ENCODE measurements at places on chromosomes 1 and 21.

GRCh38 chr1:91754348-91754747 is 131.6 kb downstream of the TGFBR3 start:
- DNase-seq = no peak

DNA sequence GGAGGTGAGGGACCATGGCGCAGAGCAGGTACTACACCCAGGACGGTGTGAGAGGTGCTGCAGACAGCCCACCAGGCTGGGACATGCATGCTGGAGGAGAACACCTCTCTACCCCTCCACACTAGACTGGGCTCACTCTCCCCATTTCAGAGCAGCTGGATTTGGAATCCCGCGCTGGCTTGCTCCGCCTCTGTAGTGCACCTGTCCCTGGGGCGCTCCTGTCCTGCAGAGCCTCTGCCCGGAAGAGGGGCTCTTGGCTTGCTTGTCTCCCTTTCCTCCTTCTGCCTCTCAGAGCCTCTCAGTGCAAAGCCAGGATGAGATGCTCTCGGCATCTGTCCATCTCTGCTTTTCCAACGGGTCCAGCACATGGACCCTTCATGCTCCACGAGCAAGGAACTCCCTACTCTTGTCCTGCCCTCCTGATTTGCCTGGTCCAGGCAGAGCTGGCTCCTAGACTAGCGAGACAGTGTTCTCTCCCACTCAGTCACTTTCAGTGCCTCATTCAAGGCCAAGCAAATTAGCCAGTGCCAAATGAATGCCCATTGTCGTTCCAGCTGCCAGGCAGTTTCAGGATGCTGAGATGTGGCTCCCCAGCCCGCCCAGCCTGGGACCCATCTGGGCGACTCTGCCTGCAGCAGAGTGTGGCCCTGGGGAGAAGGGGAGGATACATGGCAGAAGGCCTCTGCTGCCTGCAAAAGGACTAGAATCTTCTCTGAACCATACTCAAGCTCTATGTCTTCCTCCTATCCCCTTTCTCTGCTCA is 33.7 kb downstream of the CDCA8 start:
- DNase-seq = no peak

DNA sequence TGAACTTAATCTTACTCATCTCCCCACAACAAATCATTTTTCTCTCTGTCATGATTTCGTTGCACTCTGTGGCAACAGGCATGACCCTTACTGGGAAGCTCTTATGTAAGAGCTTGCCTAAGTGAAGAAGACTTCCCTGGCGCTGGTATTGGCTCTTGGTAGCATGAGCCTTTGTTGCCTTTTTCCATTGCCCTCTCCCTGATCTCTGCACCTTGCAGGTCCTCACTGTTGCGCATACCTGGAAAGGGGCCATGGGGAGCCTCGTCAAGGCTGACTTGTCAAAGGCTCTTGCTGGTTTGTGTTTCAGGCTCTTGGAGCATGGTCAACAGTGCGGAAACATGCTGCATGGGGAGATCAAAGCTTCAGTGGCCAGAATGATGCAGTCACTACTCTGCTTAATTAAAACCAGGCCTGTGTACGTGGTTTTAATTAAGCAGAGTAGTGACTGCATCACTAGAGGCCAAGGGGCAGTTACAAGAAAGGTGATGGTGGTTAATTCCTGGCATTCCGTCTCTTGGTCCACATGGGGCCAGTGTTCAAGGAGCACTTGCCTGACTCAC is 141.3 kb downstream of the SPATA46 start:
- no peak for DNase-seq

GRCh38 chr1:64212031-64212430 is 8.6 kb downstream of the UBE2U start:
- no peak for DNase-seq

- no peak for DNase-seq
Observed at GRCh38 chr1:71862756-71863155, 419.6 kb downstream of the NEGR1 start.

DNA sequence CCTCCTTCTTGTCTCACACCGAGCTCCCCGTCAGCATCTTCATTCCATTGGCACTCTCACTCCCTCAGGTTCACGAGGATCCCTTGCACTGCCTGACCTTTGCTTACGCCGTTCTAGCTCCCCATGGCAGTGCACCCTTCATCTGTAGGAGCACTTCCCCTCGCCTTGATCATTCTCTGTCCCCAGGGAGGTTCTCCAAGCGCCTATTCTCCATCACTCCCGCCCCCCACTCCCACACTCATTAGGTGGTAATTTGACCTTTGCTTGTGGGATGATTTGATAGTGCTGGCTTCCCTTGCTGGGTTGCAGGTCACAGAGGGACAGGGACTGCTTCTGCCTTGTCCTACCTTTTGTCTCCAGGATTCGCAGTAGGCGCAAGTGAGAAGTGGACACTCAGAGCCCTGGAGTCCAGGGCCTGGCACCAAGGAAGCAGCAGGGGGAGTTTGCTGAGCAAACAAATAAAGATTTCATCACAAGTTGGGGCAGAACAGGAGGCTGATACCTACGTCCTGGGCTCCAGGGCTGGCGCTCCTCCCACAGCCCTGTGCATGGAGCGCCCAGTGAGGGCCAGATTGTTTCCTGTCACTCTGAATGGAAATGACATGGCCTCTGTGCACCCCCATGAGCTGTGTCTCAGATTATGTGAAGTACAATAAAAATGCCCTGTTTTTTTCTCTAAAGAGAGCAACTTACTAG is 82.0 kb upstream of the RUNX3 start:
- no peak for DNase-seq

GRCh38 chr1:94654031-94654430 is 112.5 kb upstream of the F3 start:
- DNase-seq = no peak

DNA sequence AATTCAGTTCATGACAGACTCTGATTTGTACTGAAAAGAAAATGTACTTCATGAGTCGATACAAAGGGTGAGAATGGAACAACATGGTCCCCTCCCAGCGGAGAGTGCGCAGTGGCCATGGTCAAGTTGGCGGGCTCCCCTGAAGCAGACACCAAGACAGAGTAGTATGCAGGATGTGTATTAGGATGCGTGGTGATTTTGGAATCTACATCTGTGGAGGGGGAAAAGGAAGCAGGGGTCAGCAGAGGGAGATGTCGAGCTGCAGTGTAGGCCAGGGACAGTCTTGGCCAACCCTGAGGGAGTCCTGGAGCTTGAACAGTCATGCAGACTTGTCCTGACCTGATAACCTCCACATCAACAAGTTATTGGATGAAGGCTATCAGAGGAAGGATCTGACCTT is 481.0 kb downstream of the OMA1 start:
- DNase-seq = no peak

DNA sequence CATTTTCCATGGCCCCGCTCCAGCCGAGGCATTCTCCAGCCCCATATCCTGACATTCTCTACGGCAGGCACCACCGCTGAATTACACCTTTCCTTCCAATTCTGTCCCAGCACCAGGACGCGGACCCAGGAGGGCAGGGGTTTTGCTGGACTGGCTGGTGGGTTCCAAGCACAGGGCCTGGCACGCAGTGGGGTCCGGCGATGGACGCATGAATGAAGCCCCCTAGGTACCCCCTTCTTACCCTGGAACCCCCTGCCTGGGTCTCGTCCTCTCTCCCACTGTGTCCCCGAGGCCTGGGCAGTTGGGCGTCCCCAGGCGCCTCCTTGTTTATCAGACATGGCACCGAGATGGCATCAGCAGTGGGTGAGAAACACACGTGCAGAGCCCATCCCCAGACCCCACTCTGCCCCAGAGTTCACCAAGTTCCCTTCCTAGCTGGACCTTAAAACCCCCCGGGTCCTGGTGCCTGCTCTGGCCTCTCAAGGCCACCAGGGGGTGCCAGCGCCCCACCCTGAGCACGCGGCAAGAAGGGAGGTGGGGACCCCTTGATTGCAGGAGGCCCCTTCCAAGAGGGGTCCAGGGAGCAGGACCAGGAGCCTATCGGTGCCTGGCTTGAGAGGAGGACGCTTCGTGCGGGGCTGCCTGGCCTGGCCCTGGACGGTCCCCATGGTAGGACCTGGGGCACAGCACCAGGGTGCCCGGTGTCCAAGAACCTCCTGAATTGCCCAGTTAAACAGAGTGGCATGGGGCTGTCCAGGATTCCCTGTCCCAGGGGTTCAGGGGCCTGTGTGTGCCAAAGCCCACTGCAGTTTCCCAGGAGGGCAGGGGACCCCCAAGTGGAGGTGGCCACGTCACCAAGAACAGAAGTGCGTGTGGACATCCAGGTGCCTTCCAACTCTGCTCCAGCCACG is 46.1 kb downstream of the MEGF6 start:
- DNase-seq = no peak

DNA sequence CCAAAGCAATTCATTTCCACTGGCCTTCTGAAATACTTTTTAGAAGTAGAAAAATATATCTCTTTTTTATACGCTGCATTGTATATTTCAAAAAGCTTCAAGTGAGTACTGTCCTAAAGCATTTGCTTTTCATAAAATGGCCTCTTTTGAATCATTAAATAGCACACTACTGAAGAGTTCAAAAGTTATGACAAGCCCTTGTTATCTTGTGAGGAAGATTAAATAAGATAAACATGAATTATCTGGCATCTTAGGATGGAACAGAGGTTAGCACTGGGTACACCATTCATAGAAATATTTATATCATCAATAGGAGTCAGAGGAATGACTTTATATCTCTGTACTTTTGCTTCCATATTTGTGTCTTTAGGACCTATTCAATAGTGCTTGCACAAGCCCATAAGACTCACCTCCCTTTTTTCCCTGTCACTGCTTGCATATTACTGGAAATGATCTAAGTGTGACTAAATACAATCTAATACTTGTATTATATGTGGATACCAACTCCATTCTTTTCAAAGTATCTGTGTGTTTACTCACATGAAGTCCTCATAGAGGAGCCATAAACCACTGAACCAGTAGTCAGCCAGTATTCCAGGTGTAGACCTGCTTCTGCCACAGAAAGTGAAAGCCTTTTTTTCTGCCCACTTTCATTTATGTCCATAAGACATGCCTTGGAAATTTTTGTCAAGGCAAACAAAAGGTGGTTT is 274.2 kb upstream of the C1orf105 start:
- no peak for DNase-seq

- DNase-seq = no peak
Observed at GRCh38 chr1:233957691-233958090, 53.2 kb downstream of the SLC35F3 start.

DNA sequence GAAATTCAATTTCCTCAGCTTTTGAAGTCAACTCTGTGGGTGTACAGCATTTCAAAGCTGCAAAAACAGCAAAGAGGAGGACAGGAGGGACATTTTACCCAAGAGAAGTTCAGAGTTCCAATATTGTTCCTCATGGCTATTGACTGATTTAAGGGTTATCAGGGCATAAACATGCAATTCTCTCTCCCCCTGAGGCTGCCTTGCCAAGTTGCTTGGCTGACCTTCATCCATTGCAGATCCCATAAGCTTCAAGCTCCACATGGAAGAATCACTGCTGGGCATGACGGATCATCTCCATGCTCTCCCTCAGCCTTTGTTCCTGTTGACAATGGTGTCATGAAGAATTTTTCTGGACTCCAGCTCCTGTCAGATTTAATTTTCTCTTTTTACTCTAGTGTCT is 115.2 kb upstream of the SERBP1 start:
- DNase-seq = no peak

GRCh38 chr1:39266269-39266668 is 61.8 kb downstream of the MACF1 start:
- DNase-seq = no peak

- DNase-seq = peak; percentile 34
Observed at GRCh38 chr1:8560611-8561544, 243.0 kb downstream of the SLC45A1 start.

DNA sequence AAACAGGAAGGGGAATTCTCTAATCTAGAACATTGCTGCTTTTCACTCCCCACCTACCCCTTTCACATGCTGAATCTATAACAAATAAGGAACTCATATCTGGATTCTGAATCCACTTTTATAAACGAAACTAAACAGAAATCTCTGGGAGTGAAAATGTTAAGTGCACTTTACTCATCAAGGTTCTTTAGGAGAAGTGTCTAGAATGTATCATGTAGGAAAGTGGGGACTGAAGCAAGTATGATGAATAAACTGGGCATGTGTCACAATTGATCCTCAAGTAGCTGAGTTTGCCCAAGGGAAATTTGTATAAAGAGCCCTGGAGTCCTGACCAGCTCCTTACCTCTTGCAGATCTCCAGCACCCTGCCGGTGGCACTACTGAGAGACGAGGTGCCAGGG is 19.8 kb downstream of the AVPR1B start:
- DNase-seq = no peak

DNA sequence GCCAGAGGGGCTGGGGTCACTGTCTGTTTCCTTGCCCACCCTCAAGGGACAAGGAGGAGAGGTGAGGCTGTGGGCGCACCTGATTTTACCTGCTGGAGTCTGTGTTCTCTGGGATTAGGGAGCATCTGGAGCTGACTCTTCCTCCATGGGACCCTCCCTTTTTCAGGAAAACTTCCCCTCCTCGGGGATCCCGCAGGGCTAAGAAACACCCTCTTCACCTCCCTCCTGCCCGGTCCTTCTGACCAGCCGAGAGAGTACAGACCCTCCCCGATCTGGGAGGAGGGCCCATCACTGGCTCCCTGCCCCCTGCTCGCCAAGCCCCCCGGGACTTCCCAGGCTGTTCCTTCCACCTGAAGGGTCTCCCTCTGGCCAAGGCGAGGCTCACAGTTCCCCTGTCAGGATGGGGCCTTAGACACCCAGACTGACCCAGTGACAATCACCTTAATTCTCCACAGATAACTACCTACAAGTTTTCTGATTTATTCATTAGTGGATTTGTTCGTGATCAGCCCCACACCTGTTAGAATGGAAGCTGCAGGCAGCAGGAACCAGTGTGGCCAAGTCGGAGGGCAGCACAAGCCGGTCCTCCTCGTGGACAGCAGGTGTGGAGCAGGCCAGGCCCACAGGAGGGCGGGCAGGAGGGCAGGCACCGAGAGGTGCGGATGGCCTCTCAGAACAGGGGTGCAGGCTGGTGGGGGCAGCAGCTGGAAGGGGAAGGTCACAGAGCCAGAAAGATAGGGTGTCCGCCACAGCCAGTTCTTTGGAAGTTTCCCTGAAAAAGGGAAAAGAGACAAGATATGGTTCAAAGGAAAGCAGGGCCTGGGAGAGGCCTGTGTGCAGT is 15.9 kb upstream of the SAMD11 start:
- no peak for DNase-seq

- no peak for DNase-seq
Observed at GRCh38 chr1:159076438-159077119, at the start of gene AIM2. AIM2 (minus strand) TSS chr1:159076766; CDS start chr1:159073499, 3,267 bp downstream.

- DNase-seq = no peak
Observed at GRCh38 chr21:36765229-36765628, 66.3 kb downstream of the SIM2 start.

DNA sequence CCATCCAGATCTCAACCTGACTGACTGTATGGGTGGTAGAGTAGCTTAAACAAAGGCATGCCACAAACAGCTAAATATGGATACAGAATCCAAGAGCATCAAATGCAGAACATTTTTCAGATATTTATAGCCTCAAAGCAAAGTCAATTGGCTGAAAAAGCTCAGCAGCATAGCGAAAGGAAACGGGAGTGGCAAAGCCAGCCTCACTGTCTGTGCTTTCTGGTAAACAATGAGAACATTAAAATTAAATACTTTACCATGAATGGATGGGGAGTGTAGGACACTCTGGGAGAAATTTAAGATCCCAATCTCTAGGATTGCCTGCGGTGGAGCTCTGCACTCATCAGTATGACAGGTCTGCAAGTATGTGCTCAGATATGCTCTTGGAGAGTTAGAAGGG is 4.4 kb downstream of the RASAL2 start:
- no peak for DNase-seq

GRCh38 chr1:240005997-240006650 is 85.6 kb upstream of the FMN2 start:
- no peak for DNase-seq

- no peak for DNase-seq
Observed at GRCh38 chr1:223038288-223039006, 104.6 kb downstream of the TLR5 start.

- DNase-seq = no peak
Observed at GRCh38 chr1:75588779-75589475, 22.0 kb downstream of the SLC44A5 start.
